ENCODE measurements at places on chromosomes 4 and X. TPM values are rescaled to one million over a fixed set of nuclear protein-coding genes. Genes with fewer than 3 reads are reported as not detected.

Gene RIBC1
- 0.44 TPM for polyA plus RNA-seq

Gene CTAG2
- not detected for polyA plus RNA-seq

Gene GAGE1
- not detected for polyA plus RNA-seq

Gene CTSO
- 2.0 TPM for polyA plus RNA-seq

Gene FRG2
- not detected for polyA plus RNA-seq

Gene MAGEB4
- not detected for polyA plus RNA-seq

Gene SHOX
- polyA plus RNA-seq: not detected

Gene GAGE13
- polyA plus RNA-seq: not detected

Gene CLDN34
- not detected for polyA plus RNA-seq

Gene CENPVL2
- not detected for polyA plus RNA-seq

Gene SHROOM2
- polyA plus RNA-seq: 0.05 TPM

Gene ARMCX4
- polyA plus RNA-seq: 4.4 TPM

Gene MRPS18C
- polyA plus RNA-seq: 35.6 TPM

Gene VCX2
- polyA plus RNA-seq: not detected

Gene MECP2
- 54.4 TPM for polyA plus RNA-seq

Gene EXOC1L
- polyA plus RNA-seq: not detected

Gene SMIM31
- polyA plus RNA-seq: not detected

Gene ART3
- polyA plus RNA-seq: 108 TPM

Gene HEPH
- polyA plus RNA-seq: 0.57 TPM

Gene CT83
- not detected for polyA plus RNA-seq

Gene SLC26A1
- 0.36 TPM for polyA plus RNA-seq

Gene AFM
- polyA plus RNA-seq: not detected

Gene SSX2
- not detected for polyA plus RNA-seq

Gene TBC1D8B
- 1.4 TPM for polyA plus RNA-seq

Gene EPHA5
- 0.01 TPM for polyA plus RNA-seq

Gene NEIL3
- 0.01 TPM for polyA plus RNA-seq

Gene UBA6
- 14.3 TPM for polyA plus RNA-seq

Gene LRIT3
- polyA plus RNA-seq: 0.03 TPM

Gene DGKK
- polyA plus RNA-seq: not detected

Gene MEPE
- not detected for polyA plus RNA-seq

Gene SHROOM4
- polyA plus RNA-seq: 2.6 TPM

Gene HAUS7
- 18.5 TPM for polyA plus RNA-seq

Gene CNGA1
- 1.1 TPM for polyA plus RNA-seq

Gene MAGEB2
- not detected for polyA plus RNA-seq

Gene ITIH6
- polyA plus RNA-seq: 0.01 TPM

Gene PDHA1
- 374 TPM for polyA plus RNA-seq

Gene GYPB
- polyA plus RNA-seq: not detected

Gene MGARP
- 0.27 TPM for polyA plus RNA-seq

Gene GBA3
- not detected for polyA plus RNA-seq

Gene SLC9B1
- polyA plus RNA-seq: 0.37 TPM

Gene CT45A5
- not detected for polyA plus RNA-seq

Gene RAB40AL
- polyA plus RNA-seq: 0.04 TPM

Gene CDKL5
- 0.48 TPM for polyA plus RNA-seq

Gene TLR3
- polyA plus RNA-seq: 0.49 TPM

Gene C1QTNF7
- 0.35 TPM for polyA plus RNA-seq

Gene CXCL3
- 1.4 TPM for polyA plus RNA-seq

Gene NXF2B
- not detected for polyA plus RNA-seq

Gene CSAG3
- polyA plus RNA-seq: not detected

Gene GPR143
- polyA plus RNA-seq: not detected

Gene DNAAF6
- polyA plus RNA-seq: not detected

Gene RENBP
- 1.4 TPM for polyA plus RNA-seq

Gene ZAR1
- not detected for polyA plus RNA-seq

Gene RNF150
- polyA plus RNA-seq: 0.78 TPM

Gene FAM47A
- not detected for polyA plus RNA-seq
